ENCODE measurements at places on chromosomes 3 and 15. TPM values are rescaled to one million over a fixed set of nuclear protein-coding genes. Genes with fewer than 3 reads are reported as not detected.
A peak's percentile ranks its signal among the peaks of the same experiment; 100 is the strongest.

DNA sequence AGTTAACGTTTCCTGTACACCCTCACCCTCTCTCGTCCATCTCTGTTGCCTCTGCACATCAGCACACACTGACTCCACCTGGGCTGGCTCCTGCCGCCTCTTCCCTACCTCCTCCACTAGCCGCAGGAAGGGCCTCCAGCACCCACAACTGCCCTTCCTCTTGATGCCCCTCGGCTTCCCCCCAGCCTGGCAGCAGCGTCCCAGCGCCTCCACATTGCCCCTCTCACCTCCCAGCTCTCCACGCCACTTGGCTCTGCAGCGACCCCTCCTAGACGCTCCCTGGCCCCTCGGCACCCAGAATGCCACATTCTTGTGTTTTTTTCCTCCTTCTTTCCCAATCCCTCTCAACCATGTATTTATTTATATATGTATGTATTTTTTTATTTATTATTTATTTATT lies 73.6 kb downstream of the ST8SIA2 start:
- no peaks in the 10 kb centered on the region for H3K36me3 ChIP-seq
- H3K27ac ChIP-seq, result no peak overlapping the region
- no peak overlapping the region for H3K4me3 ChIP-seq
- DNase-seq, result no peak

- no peak for DNase-seq
- no peak overlapping the region for H3K4me3 ChIP-seq
- no peak overlapping the region for H3K27ac ChIP-seq
- H3K27me3 ChIP-seq, result no peaks in the 10 kb centered on the region
- H3K36me3 ChIP-seq, result no peaks in the 10 kb centered on the region
Measured at GRCh38 chr3:11909726-11910125, 63.0 kb upstream of the TAMM41 start.

DNA sequence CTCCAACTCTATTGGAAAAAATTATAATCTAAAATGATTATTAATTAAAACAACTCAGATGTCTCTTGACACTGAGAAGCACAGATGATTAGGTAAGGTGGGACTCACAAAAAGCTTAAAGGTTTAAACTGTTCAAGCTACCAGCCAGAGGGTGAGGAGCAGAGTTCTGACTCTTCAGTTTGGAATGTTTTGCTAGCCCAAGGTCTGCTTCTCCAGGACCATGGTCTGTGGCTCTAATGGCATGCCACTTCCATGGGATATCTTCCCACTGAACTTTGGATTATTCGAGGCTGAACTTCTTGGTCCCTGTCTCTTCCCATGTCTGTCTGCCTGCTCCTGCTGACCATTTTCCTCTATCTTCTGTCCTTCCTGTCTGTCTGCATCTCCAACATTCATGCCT lies 49.2 kb downstream of the CACNA2D3 start:
- no peaks in the 10 kb centered on the region for H3K27me3 ChIP-seq
- H3K4me1 ChIP-seq, result no peaks in the 10 kb centered on the region

DNA sequence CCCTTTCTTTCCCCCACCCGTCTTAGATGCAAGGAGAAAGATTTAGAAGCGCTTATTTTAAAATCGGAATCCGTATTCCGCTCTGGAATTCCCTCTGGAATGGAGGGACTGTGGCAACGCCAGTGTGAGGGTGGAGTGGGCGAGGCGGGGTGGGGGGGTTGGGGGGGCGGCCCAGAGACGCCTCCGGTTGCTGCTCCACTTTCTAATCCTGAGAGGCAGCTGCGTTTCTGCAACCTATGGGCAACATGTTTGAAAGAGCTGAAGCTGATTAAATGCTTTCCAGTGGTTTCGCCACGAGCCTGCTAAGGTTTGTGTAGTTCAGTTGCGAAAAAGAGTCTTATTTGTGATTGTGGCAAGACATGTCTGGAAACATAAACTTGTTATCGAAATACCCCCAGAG lies at the start of gene CCK:
Gene CCK (minus strand): TSS at position 101 of the 400 bp plus-strand sequence. CDS start 2,555 bp downstream, outside the sequence.
- no peak for DNase-seq
- no peak within 1 kb of the TSS for H3K4me3 ChIP-seq
- H3K36me3 ChIP-seq, result no peaks in the 10 kb centered on the region
- no peak within 1 kb of the TSS for H3K27ac ChIP-seq
- peaks cover 13% of the 10 kb centered on the region for H3K27me3 ChIP-seq

- no peaks in the 10 kb centered on the region for H3K27me3 ChIP-seq
- no peak for DNase-seq
- H3K27ac ChIP-seq, result no peak overlapping the region
- H3K4me1 ChIP-seq, result no peaks in the 10 kb centered on the region
Measured at GRCh38 chr15:59186501-59186900, 20.1 kb upstream of the LDHAL6B start.

DNA sequence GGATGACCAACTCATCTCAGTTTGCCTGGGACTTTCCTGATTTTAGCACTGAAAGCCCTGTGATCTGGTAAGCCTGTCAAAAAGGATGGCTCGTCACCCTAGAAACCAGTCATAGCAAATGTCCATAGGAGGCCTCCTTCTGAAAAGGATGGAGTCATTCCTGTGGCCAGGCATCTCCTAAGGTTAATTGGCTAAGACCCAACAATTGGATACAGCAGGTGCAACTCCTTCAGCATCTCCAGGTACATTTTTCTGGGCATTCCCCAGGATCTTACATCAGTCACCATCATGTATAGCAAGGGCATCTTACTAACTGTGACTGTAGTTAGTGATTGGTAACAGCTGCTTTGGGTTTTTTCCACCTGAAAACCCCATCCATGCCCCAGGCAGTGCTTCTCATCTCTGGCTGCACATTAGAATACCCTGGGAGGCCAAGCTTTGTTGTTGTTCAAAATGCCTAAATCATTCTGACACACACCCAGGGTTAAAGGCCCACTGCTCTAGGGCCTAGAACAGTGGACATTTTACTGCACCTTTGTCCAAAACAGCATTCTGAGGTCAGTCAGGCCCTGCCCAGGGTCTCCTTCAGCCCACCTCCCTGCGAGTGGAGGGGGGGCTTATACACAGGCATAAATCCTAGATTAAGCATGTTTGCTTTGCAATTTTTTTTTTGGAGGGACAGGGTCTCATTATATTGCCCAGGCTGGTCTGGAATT lies 28.3 kb upstream of the GALNT15 start:
- no peaks in the 10 kb centered on the region for H3K36me3 ChIP-seq
- no peak overlapping the region for H3K27ac ChIP-seq
- no peak for DNase-seq
- H3K4me3 ChIP-seq, result no peak overlapping the region
- no peaks in the 10 kb centered on the region for H3K27me3 ChIP-seq

- H3K4me3 ChIP-seq, result no peak overlapping the region
- H3K4me1 ChIP-seq, result no peaks in the 10 kb centered on the region
- no peak for DNase-seq
- no peaks in the 10 kb centered on the region for H3K36me3 ChIP-seq
- no peak overlapping the region for H3K27ac ChIP-seq
- H3K27me3 ChIP-seq, result no peaks in the 10 kb centered on the region
Measured at GRCh38 chr3:171199473-171199829, 172.9 kb upstream of the SLC2A2 start.

- no peak overlapping the region for H3K27ac ChIP-seq
- H3K27me3 ChIP-seq, result no peaks in the 10 kb centered on the region
- DNase-seq, result no peak
- H3K4me3 ChIP-seq, result no peak overlapping the region
- H3K36me3 ChIP-seq, result no peaks in the 10 kb centered on the region
Measured at GRCh38 chr3:156782921-156783320, 43.2 kb upstream of the LEKR1 start.

DNA sequence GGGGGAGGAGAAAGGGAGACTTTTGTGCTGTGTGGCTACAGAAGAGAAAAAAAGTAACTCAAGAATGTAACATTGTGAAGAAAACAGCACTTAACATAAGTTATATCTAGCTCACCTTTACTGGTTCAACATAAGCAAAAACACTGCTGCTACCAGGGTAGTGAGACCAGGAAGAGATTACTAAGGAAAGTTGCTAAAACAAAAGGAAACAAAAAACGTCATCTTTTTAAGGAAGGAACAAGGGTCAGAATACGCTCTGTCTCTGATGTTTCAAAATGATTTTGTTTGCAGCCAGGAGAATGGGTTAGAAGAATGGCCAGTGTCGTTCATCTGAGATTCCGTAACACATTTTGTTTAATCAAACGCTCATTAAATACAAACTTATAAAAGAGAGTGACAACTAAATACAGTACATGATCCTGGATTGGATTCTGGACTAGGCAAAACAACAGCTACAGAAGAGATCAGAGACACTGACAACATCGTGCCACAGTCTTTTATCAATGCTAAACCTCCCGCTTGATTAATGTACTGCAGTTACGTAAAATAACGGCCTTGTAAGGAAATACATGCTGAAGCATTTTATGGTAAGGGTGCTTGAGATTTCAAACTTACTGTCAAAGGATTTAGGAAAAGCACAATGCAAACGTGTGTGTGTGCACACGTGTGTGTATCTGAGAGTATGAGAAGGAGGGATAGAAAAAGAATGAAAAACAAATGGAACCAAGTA lies 67.7 kb downstream of the FOXP1 start:
- H3K4me1 ChIP-seq, result no peaks in the 10 kb centered on the region
- no peaks in the 10 kb centered on the region for H3K27me3 ChIP-seq
- H3K4me3 ChIP-seq, result no peak overlapping the region
- H3K36me3 ChIP-seq, result no peaks in the 10 kb centered on the region
- DNase-seq, result no peak
- H3K27ac ChIP-seq, result no peak overlapping the region

DNA sequence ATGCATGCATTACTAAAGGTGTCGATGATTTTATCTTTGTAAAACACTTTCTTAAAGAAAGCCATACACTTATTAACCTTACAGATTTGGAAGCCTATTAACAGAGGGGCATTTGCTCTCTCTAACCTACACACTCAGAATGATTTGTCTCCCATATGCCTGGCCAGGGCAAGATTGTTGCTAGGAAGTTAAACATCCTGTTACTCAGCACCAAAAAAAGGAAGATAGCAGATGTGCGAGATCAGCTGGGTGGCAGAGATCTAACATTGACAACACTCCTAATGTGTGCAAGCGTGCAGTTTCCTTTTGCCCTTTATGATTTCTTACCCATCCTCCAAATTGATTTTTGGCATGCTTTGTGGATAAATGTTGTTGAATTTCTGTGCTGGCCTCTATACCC lies 73.9 kb upstream of the TMEM108 start:
- no peaks in the 10 kb centered on the region for H3K4me1 ChIP-seq
- no peak for DNase-seq
- H3K36me3 ChIP-seq, result no peaks in the 10 kb centered on the region

DNA sequence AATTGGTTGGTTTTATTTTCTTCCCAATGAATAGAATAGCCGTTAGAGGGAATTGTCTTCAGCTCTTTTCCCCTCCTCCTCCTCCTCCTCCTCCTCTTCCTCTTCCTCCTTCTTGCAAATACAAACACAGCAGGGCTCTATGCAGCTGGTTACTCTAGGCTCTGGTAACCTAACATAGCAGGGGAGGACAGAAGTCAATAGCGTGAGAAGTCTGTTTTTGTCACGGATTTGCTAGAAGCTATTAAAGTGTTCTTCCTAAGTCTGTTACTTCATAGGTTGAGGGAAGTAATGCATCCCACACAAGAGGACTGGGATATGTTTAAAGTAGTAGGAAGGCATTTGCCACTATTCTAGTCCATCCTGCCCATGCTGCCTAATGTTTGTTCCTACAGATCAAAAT lies 374.7 kb upstream of the TPRG1 start:
- H3K27me3 ChIP-seq, result no peaks in the 10 kb centered on the region
- DNase-seq, result no peak
- no peaks in the 10 kb centered on the region for H3K36me3 ChIP-seq
- H3K4me3 ChIP-seq, result no peak overlapping the region
- peak overlapping the region; percentile 58 for H3K27ac ChIP-seq

DNA sequence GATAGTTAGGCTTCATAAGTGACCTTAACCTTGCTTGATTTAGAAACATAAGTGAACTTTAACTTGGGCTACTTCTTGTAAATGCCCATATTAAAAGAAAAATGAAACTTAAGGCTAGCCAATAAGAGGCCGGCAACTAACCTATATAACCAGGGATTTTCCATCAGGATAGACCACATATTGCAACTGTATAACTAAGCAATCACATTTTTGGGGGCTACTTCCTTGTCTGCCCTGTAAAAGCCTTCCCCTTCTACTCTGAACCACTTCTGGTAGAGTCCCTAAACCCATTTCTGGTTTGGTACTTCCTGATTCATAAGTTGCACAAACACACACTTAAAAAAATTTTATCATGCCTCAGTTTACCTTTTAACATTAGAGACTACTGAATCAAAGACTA lies 150.9 kb upstream of the UBE2E2 start:
- no peaks in the 10 kb centered on the region for H3K36me3 ChIP-seq
- no peak overlapping the region for H3K4me3 ChIP-seq
- H3K27me3 ChIP-seq, result no peaks in the 10 kb centered on the region
- H3K27ac ChIP-seq, result no peak overlapping the region
- H3K4me1 ChIP-seq, result no peaks in the 10 kb centered on the region

Gene FETUB
- total RNA-seq, result not detected

Gene DTX3L
- 22.4 TPM for total RNA-seq

Gene SLC2A2
- not detected for total RNA-seq

Gene HIGD1A
- total RNA-seq, result 109 TPM

Gene DZIP1L
- total RNA-seq, result 23.1 TPM

Gene BNC1
- not detected for total RNA-seq

Gene DUOXA2
- total RNA-seq, result 0.32 TPM

Gene MINAR1
- 0.21 TPM for total RNA-seq

Gene EFHB
- not detected for total RNA-seq
